ENCODE measurements at places on chromosomes 4 and X. TPM values are rescaled to one million over a fixed set of nuclear protein-coding genes. Genes with fewer than 3 reads are reported as not detected.

DNA sequence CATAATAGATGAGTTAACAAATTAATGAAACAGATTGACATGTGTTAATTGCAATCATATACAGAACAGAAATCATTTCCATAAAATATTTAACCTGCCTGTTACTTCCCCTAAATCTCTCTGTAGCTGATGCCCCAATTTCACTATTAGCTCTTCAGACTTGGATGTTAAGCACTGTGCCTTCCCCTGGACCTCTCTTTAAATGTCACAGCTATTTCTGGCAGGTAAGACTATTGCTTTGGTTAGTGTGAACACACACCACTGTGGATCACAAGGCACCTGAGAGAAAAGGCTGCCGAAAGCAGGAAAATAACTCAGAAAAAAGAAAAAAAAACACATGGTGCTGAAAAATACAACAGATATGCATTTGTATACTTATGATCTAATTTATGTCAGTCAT lies 91.3 kb downstream of the SNCA start:
- no peaks in the 10 kb centered on the region for H3K4me1 ChIP-seq
- no peak overlapping the region for H3K4me3 ChIP-seq
- no peaks in the 10 kb centered on the region for H3K36me3 ChIP-seq
- no peak for DNase-seq
- H3K27me3 ChIP-seq = no peaks in the 10 kb centered on the region

DNA sequence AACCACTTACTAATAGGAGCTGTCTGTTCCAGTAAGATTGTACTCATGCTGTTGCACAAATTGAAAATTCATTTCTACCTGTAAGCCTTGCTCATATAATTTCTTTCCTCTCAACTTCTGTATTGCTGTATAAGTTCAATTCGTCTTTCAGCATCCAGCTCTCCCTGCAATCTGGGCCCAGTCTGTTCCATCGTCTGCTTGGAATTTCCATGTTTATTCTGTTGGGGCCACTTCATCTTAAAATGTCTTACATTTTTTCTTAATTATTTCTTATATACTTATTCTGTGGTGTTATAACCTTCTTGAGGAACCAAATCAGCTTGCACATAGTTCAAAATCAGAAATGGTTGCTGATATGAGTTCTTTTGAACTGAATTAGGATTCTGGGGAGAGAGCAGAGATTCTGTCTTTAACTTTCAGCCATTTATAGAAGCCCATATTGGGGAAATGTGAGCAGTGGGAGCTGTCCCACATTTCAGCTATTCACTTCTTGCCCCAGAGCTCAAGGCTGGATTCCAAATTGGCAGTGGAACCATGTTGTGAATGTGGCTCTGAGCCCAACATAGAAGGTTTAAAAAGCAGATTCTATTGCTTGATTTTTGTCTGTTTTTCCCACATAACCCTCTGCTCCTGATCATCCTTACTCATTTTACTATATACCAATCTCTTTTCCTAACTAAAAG lies 291.9 kb downstream of the BMPR1B start:
- no peak for DNase-seq
- H3K27ac ChIP-seq = no peak overlapping the region
- H3K36me3 ChIP-seq = no peaks in the 10 kb centered on the region
- H3K4me1 ChIP-seq = no peaks in the 10 kb centered on the region
- no peak overlapping the region for H3K4me3 ChIP-seq

DNA sequence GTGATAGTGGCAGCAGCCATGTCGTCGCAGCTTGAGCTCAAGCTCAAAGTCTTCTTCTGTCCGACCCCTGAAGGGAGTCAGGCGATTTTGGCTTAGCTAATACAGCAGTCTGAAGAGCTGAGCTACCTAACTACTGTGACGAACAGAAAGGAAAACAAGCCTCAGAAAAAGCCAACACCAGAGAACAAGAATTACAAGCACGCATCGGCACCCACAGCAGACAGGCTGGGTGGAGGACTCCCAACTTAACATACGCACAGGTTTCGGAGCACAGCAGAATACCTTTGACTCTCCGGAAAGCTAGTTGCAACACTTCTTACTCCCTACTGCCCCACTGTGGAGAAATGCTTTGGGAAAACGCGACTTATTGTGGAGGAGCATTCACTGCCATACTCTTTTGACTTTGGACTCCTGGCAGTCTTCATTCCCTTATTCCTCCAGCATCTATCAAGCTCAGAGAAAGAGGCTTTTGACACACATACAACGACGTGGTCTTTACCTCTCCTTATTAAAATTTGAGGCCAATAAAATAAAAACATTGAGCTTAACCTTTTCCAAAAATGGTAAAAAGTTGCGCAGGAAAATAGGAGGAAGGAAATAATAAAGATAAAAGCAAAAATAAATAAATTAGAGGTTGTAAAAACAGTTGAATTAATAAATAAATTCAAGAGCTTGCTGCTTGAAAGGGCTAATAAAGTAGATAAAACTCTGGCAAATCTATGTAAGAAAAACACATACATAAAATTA lies 41.3 kb upstream of the GPC3 start:
- no peaks in the 10 kb centered on the region for H3K27me3 ChIP-seq
- H3K4me3 ChIP-seq = no peak overlapping the region
- no peaks in the 10 kb centered on the region for H3K4me1 ChIP-seq
- no peaks in the 10 kb centered on the region for H3K36me3 ChIP-seq
- DNase-seq = peak; percentile 53
- H3K27ac ChIP-seq = no peak overlapping the region

GPRASP3 gene
- 26.2 TPM for total RNA-seq
